Retinal pigment epithelial cell (primary cell): ENCODE measurements at places on chromosomes 7 and 10.

DNA sequence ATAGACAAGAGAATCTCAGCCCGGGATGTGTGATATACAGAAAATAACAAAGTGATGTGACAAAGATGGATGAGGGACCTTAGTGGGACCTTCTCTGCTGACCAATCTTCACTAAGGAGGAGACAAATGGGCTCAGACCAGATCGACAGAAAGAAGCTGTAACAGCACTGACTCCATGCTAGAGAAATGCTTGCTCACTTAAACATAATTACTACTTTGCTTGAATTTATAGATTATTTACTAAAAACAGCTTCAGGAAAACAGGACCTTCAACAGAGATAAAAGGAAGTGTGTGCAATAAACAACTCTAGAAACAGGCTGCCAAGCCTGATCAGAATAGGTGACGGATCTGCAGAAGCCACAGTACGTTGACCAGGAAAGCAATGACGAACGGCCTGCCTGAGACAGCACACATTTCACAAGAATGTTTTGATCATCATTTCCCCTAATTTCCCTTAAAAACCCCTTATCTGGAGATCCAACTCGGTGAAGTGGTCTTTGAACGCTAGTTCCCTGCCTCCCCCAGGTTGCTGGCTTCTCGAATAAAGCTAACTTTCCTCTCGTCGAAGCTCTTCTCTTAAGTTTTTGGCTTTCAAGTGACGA lies 98.4 kb upstream of the STEAP1B start:
- DNase-seq, result no peak

DNA sequence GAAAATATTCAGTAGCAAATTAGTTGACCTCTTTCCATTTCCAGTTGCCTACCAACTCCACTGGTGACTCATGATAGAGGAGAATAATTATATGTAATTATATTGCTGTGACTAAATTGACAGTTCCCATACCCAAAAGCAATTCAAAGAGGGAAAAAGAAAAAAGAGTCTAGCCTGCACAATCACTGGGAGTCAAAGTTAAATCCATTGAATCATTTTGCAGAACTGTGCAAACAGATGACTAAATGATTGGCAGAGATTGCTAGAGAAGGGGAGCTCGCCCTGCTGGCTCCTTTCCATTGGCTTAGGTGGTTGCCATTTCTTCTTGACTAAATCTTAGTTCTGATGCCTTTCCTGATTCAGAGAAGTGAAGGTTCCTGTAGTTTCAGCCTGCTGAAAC lies 1228.6 kb upstream of the SORCS1 start:
- DNase-seq, result peak; percentile 54

DNA sequence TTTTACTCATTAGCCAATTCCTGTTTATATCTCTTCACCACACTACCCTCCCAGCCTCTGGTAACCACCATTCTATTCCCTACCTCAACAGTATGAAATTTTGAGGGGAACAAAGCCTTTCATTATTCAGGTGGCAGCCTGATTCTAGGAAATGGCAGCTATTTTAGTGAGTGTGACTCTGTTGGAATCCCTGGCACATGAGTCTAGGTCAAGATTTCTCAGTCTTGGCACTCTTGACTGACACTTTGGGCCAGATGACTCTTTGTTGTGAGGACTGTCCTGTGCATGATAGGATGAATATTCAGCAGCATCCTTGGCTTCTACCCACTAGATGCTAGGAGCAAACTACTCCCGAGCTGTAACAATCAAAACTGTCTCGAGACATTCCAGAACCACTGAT lies 322.8 kb upstream of the PHYHIPL start:
- DNase-seq, result no peak

GRCh38 chr7:93799750-93800357 lies 90.7 kb downstream of the TFPI2 start:
- no peak for DNase-seq

DNA sequence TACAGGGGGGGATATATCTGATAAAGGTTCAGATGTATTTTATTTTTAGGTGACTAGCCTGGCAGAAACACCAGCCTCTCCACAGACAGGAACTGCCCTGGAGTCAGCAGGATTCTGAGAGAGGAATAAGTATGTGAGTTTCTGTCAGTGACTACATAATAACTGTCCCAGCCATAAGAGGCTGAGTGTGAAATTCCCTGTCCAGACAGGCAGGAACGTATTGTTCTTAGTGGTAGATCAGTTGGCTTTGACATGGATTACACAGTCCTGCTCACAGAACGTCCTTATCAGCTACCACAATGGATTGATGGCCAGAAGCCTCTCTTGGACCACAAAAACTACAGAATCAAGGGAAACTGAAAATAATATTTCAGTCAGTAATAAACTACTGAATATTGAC lies 709.8 kb downstream of the PCDH15 start:
- DNase-seq, result no peak

DNA sequence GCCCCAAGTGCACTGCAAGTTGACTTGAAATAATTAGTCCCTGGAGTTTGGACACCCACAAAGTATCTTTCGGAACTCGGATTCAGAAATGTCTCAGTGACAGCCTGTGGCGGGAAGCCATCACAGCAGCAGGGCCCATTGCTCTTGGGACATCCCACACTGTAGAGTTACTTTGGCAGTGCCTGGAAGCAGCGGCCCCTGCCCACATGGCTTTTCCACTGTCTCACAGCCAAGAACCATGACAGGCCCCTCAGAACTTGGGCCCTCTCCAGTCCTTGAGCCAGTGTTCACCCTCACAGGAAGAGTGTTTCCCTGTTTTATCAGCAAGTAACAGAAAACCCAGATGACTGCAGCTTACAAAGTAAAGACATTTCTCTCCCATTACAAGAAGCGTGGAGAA lies 477.0 kb upstream of the GALNT17 start:
- no peak for DNase-seq

DNA sequence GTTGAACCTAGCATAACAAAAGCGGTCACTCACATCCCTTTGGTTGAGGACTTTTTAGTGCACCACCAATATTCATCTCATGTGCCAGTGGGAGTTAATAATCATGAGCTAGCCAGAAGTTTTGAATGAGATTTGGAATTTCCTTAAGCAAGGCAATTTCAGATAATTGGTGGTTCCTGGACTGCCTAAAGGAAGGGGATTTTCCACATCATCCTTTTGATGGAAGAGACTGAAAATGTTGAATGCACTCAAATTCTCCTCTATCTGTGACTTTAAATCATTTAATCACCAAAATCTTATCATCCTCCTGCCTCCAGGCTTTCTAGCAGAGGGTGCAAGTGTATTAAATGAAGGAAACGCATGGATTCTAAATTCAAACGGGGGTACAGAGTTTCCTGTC lies 260.7 kb downstream of the CCDC3 start:
- DNase-seq, result no peak

DNA sequence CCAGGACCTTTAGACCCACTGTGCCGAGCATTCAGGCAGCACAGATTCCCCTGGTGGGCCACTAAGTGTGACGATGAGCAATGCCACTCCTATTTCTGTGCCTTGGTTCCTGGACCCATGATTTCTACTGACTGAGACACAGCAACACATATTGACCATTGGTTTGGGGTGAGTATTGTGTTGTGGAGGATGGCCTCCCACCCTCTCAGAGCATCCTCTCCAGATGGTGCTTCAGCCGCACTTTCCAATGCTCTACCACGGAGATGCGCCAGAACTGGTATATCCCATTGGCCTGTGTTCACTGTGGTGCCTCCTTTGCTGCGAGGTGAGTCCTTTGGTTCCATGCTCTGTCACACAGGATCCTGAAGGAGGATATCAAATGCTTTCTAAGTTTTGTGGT lies 10.1 kb upstream of the GDF10 start:
- no peak for DNase-seq

DNA sequence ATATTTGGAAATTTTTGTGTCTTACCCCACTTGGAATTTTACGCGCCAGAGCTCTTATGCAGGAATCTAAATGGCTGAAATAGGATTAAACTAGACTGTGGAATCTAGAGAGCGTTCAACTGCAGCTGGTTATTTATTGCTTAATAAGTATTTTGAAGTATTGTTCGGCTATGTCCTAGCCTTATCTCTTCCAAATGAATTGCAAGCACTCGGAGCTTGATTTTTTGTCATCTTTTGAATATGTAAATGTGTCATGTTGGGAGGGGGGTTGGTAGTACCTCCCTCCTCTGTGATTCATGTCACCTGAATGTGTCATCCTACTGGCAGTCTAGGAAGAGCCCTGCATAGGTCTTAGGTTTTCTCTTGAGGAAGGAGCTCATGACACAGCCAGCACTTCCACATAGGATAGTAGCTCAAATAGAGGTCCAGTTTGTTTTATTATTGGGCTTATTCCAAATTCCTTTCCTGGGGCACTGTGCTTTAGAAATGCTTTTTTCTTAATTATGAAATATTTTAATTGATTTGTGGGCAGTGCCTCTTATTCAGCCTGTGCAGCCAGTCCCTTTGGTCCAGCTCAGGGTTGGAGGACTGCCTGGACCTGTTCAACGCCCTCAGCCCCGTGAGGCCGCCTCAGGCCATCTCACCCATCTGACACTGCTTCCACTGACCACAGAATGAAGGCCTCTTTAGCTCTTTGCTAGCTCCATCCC lies 22.5 kb upstream of the TRIL start:
- no peak for DNase-seq

DNA sequence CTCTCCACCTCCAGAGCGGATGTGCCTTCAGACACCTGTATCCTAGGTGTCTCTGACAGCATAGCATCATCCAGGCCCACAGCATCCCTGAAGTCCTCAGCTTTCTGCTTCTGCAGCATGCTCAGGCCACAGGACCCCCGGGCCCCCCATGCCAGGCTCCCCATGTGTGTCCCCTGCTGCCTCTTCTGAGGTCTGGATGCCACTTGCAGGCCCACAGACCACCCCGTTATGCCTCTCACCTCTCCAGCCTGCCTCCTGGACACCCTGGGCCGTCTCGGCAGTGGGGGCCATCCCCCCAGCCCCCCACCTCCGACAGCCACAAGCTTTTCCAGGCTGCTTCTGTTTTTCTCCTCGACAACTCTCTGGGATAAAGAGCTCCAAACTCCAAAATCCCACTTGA lies 84.4 kb downstream of the WNT2 start:
- no peak for DNase-seq

DNA sequence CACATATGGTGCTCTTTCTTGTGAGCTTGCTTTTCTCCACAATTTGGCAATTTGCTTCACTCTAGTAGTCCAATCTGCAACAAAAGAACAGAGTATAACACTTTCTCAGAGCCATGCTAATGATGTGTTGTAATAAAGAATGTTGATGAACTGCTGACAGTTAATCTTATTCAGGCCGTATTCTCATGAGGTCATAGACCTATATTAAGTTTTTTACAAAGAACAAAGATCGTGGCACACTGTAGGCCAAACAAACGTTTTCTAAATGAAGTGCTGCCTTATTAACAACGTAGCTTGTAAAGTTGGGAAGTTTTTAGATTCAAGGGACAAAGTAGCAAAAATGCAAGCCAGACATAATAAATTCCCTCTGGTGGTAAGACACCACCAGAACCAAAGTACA lies 160.1 kb downstream of the GALNT11 start:
- no peak for DNase-seq

GRCh38 chr10:108411206-108411605 lies 1246.7 kb upstream of the SORCS1 start:
- DNase-seq, result no peak

DNA sequence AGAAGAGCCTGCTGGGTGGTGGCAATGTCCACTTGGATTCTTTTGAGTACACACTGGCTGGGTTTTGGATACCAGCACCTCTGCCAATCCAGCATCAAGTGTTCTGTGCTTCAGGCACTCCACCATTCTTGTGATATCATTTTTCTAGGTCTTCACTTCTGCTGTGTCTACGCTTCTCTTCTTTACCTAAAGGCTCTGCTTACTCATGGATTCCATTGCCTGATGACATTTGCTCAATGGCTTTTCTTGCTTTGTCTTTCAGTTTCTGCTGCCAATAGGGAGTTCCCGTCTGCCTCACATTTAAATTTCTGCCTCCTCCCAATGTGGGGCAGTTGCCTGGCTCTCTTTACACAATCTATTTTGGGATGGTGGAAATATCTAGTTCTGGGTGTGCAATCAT lies 12.7 kb upstream of the PAPSS2 start:
- DNase-seq, result no peak

GRCh38 chr7:155322530-155322929 lies 24.9 kb downstream of the INSIG1 start:
- DNase-seq, result no peak
